ENCODE measurements at places on chromosomes 2 and 18.

GRCh38 chr18:12373116-12373770, 3.8 kb downstream of the AFG3L2 start:
- peaks cover 83% of the 10 kb centered on the region for H3K4me1 ChIP-seq
- no peak overlapping the region for H3K4me3 ChIP-seq
- no peaks in the 10 kb centered on the region for H3K27me3 ChIP-seq
- peak overlapping the region; percentile 99 for H3K27ac ChIP-seq
- DNase-seq, result no peak

- no peak overlapping the region for H3K4me3 ChIP-seq
- DNase-seq, result no peak
- H3K36me3 ChIP-seq, result no peaks in the 10 kb centered on the region
- H3K27me3 ChIP-seq, result no peaks in the 10 kb centered on the region
Measured at GRCh38 chr18:74773171-74773624, 175.5 kb downstream of the ZNF407 start.

GRCh38 chr2:85747441-85747840, 6.3 kb upstream of the ATOH8 start:
- H3K4me1 ChIP-seq, result peaks cover 70% of the 10 kb centered on the region
- DNase-seq, result no peak
- H3K36me3 ChIP-seq, result no peaks in the 10 kb centered on the region
- no peaks in the 10 kb centered on the region for H3K27me3 ChIP-seq
- no peak overlapping the region for H3K27ac ChIP-seq

DNA sequence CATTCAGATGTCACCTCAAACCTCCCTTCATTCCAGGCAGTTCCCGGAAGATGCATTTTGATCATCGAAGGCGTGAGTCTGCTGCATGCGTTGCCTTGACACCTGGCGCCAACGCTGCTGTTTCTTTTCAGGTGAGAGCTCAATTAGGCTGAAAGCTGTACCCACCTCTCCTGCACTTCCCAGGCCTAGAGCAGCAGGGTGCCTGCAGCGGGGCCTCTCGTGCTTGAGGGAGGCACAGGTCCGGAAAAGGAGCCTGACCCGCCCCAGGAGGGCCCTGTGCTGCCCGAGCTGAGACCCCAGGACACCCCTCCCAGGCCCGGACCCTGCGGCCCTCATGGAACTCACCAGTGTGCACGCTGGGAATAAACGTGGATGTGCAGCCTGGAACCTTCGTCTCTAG, 31.4 kb upstream of the KCNG2 start:
- no peaks in the 10 kb centered on the region for H3K4me1 ChIP-seq
- H3K27me3 ChIP-seq, result peaks cover 6% of the 10 kb centered on the region
- no peak overlapping the region for H3K27ac ChIP-seq
- DNase-seq, result no peak

DNA sequence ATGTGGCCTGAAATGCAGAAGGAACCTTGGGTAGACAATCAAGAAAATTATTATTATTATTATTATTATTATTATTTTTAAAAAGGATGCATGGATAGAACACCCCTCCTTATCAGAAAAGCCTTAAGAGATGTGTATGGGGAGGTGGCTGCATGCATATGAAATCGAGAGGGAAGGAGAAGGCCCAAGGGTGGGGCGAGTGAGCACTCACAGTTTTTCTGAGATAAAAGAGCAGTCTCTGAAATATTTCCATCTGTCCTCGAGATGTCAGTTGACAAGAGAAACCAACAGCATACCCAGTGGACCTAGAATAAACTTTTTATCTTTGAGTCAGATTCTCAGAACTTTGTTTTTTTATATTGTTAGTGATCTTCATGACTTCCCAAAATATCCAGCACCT, 282.9 kb downstream of the GPD2 start:
- no peak overlapping the region for H3K4me3 ChIP-seq
- H3K27ac ChIP-seq, result no peak overlapping the region
- H3K27me3 ChIP-seq, result no peaks in the 10 kb centered on the region
- H3K4me1 ChIP-seq, result no peaks in the 10 kb centered on the region
- DNase-seq, result no peak

DNA sequence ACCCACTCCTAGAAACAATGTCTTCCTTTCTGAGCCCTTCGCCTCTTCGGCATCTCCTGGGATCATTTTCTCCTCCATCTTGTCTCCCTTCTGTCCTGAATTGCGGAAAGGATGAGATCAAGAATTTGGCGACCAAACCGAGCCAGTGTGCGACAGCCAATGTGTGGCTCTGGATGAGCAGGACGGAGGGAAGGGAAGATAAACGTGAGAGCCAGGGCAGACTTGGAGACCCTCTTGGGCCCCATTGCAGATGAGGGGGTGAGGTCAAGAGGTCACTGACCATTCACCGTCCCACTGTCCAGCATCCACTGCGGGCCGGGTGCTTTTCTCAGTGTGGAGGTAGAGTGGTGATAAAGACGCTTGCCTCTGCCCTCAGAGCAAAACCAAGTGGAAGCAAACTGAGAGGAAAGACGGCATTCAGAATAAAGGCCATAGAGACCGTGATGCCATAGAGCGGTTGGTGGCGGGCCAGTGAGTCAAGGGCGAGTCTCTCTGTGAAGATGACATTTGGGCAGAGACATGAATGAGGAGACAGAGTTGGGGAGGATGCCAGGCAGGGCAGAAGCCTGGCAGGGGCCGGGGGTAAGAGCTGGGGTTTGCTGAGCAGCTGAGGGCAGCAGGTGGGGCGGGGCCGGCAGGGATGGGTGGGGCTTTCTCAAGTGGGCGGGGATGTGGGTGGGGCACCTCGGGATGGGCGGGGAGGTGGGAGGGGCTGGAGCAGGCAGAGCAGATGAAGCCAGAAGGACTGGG, 55.6 kb downstream of the ACAA2 start:
- no peak overlapping the region for H3K4me3 ChIP-seq
- peaks cover 11% of the 10 kb centered on the region for H3K27me3 ChIP-seq
- H3K27ac ChIP-seq, result no peak overlapping the region
- no peak for DNase-seq
